ENCODE measurements at places on chromosomes 13 and 19.
A peak's percentile ranks its signal among the peaks of the same experiment; 100 is the strongest.

GRCh38 chr19:3366753-3367627, 607 bp downstream of the NFIC start:
- DNase-seq: no peak

DNA sequence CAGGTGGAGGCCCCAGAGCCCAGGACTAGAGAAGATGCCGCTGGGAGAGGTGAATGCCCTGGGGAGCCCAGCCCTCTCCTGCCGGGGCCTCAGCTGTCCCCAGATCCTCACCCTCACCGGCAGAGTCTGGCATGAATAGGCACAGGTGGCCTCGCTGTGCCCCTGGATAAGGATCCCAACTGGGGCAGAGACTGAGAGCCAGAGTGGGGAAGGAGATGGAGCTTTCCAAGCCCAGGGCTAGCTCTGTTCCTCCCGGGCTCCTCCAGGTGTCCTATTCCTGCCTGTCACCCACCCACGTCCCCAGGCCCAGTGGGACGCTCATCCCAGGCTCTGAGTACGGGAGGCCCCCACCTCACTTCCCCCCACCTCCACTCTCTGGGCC, 16.5 kb downstream of the PRR36 start:
- no peak for DNase-seq

DNA sequence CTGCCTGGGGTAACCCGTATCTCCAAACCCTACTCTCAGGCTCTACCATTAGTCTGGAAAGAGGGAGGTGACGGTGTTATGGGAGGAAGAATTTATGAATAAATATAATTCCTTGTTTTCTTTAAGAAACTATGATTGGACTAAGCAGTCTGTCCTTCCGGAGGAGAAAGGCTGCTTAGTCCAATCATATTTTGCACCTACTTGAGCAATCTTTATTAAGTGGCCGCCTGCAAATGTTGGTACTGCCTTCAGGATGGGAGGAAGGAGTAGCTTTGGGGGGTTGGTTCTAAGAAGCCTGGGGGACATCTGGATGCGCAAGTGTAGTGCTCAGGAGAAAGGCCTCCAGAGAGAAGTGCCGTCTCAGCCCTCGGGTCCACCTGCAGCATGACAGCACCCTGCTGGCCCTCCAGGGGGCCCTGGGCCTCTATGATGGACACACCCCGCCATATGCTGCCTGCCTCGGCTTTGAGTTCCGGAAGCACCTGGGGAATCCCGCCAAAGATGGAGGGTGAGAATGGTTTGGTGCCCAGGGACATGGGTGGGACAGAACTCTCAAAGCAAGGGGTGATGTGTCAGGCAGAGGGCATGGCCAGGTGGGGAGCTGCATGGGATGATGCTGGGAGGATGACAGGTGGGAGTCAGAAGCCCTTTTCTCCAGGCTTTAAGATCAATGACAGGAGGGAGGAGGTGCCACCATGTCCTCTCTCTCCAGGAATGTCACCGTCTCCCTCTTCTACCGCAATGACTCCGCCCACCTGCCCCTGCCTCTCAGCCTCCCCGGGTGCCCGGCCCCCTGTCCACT, 4.1 kb downstream of the ACP4 start:
- DNase-seq: no peak

DNA sequence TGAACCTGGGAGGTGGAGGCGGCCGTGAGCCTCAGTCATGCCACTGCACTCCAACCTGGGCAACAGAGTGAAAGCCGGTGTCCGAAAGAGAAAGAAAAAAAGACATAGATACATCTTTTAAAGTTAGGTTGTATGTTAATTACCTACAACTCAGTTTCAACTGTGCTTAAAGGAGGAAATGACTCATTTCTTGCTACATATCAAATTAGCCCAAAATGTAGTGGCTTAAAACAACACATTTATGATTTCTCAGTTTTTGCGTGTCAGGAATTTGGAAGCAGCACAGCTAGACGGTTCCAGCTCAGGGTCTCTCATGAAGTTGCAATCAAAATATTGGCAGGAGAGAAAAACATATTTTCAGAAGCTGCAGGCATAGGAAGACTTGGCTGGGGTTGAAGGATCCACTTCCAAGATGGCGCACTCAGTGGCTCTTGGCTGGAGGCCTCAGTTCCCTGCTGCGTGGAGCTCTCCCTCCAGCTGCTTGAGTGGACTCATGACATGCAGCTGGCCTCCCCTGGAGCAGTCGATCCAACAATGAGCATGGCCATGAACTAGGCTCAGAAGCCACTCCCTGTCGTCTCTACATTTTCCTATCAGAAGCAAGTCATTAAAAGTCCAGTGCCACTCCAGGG, 7.1 kb downstream of the LDLR start:
- no peak for DNase-seq

- no peak for DNase-seq
Observed at GRCh38 chr13:40181203-40181845, 485.1 kb downstream of the FOXO1 start.

DNA sequence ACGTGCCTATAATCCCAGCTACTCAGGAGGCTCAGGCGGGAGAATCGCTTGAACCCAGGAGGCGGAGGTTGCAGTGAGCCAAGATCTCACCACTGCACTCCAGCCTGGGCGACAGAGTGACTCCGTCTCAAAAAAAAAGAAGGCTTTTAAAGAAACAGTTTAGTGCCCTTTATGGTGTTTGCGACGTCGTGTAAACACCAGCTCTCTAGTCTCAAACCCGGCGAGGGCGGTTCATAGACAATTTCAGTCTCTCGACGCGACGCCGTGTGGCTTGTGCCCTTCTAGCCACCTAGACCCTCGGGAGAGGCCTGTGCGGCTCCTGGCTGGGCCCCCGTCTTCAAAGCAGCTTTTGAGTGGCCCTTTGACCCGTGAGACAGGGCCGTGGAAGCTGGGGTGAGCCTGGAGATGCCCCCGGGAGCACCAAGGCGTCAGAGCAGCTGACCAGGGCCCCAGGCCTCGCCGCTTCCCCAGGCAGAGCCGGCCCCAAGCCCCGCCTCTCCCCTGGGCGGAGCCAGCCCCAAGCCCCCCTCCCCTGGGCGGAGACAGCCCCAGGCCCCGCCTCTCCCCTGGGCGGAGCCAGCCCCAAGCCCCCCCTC, 5.0 kb upstream of the MADCAM1 start:
- peak; percentile 60 for DNase-seq

GRCh38 chr13:78832461-78832860, 173.5 kb upstream of the OBI1 start:
- DNase-seq: no peak

GRCh38 chr13:98312606-98313005, 135.5 kb upstream of the RNF113B start:
- DNase-seq: no peak

DNA sequence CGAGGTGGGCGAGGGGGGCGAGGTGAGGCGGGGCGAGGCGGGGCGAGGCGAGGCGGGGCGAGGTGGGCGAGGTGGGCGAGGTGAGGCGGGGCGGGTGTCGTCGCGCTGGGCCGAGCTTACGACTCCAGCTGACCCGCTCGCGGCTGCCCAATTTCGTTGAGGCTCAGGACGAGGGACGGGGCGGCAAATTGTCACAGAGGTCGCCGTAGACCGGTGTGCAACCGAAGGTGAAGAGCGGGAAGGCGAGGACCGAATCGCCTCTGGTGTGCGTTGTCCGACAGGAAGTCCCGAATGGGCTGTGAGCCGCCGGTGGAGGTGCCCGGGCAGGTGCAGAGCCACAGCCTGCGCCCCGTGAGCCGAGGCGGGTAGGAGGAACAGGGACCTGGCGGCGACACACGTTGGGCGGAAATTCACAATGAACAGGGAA, at the start of gene LACC1:
Gene LACC1 (plus strand): TSS at position 150 of the 427 bp plus-strand sequence. CDS start 1,082 bp downstream, outside the sequence.
- no peak for DNase-seq

DNA sequence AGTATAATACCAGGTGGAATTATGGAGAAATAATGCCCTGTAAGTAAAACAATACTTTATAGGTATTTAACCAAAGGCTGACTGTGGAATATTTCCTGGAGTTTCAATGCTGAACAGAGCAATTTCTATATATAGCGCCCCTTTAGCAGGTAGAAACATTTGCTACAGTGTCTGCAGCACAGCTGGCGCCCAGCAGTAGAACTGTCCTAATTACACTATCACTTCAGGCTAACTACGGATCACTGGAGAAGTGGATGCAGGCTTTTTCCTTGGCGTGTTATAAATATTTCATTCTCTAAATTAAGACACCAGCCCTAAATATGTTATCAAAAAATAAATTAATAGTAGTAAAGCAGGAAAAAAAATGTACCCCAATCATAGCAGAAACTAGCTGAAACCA, 3.1 kb downstream of the SHISA2 start:
- no peak for DNase-seq

DNA sequence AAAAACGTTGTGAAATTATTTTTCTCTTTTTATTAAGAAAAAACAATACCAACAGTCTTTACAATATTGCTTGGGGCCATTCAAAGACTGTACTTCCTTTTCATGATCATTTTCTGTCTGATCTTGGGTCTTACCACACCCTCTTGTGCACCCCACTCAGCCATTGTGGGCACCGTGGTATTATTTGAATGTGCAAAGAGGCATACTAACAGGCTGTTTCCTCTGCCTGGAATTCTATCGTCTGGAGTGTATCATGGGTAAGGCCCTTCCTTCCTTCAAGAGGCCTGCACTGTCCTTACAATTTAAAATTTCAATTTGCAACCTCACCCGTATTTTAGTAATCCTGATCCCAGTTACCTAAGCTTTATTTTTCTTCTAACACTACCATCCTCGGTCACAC, 76.5 kb downstream of the FGF14 start:
- no peak for DNase-seq

GRCh38 chr13:43528992-43529391, 257.8 kb downstream of the ENOX1 start:
- no peak for DNase-seq

GRCh38 chr13:92649140-92649813, 577.3 kb upstream of the GPC6 start:
- no peak for DNase-seq

- no peak for DNase-seq
Observed at GRCh38 chr13:44938854-44939253, 50.4 kb downstream of the NUFIP1 start.

DNA sequence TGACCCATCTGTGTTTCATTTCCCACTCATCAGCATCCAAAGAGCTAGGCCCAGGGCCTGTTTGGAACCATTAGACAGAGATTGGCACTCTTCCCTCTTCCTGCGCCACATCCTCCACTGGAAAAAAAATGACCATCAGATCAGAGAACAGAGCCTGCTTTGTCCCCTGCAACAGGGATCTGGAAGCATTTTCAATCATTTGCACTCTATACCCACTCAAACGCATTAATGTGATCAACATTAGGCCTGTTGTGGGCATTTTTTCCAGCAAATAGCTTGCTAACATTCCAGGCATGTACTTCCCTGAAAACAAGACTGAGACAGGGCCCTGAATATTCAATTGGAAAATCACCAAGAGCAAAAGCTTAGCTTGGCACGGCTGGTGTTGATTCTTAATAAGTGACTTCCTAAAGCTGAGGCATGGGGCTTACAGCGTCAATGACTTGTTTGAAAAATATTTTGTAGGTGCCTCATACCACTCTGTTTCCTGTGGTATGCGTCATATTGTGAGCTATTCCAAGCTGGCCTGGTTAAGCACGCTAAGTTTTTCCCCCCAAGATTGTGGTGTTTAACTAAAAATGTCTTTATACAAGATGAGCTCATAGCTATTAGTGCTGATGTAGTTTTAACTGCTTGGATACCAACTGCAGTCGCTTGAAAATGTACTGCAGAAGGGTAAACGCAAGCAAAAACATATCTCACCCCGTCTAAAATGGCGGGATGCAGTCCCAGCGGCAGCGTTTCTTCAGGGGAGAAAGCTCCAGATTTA, 404.4 kb downstream of the SPRY2 start:
- DNase-seq: no peak
